Stimulated activated CD8-positive, alpha-beta memory T cell treated with anti-CD3 and anti-CD28 coated beads, Interleukin-7, amount 100 ng/mL, for 1 hour (primary cell): ENCODE measurements at places on chromosomes 7 and 10.
A peak's percentile ranks its signal among the peaks of the same experiment; 100 is the strongest.

DNA sequence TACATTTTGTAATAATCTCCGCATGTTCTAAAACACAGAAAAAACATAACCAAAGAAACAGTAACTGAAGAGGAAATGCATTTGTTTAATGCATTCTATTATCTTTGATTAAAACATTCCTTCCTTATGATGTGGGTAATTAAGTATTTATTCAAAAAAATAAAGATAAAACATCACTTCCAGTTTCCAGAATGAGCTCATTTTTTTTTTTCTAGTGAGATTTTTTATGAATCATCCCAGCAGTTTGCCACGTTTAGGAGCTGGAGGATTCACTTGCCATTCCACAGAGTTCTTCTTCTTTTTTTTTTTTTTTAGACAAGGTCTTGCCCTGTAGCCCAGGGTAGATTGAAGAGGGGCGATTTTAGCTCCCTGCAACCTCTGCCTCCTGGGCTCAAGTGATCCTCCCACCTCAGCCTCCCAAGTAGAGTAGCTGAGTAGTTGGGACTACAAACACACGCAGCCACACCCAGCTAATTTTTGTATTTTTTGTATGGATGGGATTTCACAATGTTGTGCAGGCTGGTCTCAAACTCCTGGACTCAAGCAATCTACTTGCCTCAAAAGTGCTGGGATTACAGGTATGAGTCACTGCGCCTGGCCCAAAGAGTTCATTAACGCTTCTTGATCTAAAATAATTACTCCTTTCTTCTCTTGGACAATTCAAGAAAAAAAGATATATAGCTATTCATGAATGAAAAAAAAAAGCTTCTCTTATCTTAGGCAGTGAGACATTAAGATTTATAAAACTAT, 177.3 kb downstream of the DKK1 start:
- no peak for DNase-seq

DNA sequence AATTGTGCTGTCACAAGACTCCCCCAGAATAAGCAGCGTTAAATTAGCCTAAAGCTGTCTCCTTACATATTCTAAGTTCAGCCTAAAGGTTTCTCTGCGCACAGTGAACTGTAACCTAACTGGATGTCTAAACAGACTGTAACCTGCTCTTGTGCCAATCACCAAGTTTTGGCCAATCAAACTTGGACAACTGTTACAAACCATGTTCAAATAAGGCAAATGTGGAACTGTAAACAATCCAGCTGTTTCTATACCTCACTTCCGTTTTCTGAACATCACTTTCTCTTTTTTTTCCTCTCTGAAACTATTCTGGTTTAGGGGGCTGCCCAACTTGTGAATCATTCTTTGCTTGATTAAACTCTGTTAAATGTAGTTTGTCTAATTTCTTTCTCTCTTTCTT, 252.2 kb upstream of the HABP2 start:
- no peak for DNase-seq

DNA sequence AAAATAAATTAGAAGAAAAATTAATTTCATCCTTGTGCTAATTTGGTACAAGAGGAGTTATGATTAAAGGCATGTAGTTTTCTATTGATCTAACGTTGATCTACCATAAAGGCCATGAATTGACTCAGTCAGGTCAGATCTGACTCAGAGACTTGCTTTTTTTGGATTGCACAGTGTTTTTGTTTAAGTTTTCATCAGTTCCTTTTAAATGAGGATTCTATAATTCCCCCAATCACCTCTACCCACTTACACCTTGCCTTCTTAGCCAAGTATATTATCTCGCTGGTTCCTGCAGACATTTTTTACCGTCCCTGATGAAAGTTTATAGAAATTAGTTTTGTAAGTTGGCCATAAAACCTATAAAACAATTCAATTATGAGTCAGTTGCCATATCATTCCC, 132.4 kb upstream of the PALS2 start:
- DNase-seq, result no peak

DNA sequence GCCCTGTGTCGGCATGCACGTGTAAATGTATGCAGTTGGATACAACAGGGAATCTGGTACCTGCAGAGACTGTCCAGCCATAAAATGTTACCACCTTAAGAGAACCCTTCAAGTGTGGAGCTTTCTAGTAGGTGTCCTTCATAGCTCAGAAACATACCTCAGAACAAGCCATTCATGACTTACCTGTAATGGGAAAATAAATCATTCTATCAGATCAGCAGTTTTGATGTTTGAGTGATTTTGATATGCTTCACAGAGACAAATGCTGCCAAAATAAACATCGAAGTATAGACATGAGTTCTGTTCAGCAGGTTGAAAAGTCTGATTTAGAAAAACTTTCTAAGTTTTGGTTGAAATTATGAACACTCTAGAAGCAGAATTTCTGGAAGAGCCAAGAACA, 33.5 kb upstream of the UMAD1 start:
- DNase-seq, result no peak

GRCh38 chr10:11302181-11302580, 284.5 kb downstream of the CELF2 start:
- no peak for DNase-seq

DNA sequence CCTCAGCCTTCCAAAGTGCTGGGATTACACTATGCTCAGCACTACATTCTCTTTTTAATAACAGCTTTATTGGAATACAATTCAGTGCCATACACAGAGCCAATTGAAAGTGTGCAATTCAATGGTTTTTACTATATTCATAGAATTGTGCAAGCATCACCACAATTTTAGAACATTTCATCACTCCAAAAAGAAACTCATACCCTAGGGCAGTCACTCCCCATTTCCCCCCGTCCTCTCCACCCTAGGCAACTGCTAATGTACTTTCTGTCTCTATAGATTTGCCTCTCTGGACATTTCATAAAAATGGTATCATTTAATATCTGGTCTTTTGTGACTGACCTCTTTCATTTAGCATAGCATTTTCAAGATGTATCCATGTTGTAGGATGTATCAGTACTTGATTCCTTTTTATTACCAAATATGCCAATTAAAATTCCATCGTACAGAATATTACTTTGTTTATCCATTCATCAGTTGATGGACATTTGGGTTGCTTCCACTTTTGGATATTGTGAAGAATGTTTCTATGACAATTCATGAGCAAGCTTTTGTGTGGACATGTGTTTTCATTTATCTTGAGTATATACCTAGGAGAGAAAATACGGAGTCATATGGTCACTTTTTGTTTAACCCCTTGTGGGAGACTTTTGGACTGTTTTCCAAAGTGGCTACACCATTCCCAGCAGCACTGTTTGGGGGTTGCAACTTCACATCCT, 6.3 kb upstream of the XPNPEP1 start:
- DNase-seq, result no peak

DNA sequence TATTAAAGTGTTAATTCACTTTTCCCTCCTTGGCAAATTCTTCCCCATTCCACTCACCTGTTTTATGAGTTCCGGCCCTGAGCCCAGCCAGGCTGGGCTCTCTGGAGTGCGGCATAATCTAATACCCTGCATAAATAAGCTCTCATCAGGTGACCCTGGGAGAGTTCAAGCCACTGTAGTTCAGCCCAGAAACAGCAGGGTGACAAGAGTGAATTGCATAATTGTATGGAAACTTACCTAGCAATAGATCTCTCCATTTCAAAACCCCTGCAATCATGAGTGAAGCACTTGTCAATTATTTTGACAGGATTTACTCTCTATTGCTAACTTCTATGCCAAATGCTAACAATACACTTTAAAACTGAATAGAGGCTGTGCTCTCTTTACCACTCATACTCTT, 94.7 kb downstream of the OSBPL3 start:
- DNase-seq, result no peak

GRCh38 chr10:56633876-56634452, 272.9 kb upstream of the ZWINT start:
- no peak for DNase-seq

DNA sequence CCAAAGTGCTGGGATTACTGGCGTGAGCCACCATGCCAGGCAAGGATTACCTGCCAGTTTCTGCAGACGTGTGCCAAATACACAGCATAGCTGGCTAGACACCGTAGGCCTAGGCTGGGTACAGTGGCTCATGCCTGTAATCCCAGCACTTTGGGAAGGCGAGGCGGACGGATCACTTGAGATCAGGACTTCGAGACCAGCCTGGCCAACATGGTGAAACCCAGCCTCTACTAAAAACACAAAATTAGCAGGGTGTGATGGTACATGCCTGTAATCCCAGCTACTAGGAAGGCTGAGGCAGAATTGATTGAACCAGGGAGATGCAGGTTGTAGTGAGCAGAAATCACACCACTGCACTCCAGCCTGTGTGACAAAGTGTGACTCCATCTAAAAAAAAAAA, 868 bp downstream of the RFC2 start:
- no peak for DNase-seq

DNA sequence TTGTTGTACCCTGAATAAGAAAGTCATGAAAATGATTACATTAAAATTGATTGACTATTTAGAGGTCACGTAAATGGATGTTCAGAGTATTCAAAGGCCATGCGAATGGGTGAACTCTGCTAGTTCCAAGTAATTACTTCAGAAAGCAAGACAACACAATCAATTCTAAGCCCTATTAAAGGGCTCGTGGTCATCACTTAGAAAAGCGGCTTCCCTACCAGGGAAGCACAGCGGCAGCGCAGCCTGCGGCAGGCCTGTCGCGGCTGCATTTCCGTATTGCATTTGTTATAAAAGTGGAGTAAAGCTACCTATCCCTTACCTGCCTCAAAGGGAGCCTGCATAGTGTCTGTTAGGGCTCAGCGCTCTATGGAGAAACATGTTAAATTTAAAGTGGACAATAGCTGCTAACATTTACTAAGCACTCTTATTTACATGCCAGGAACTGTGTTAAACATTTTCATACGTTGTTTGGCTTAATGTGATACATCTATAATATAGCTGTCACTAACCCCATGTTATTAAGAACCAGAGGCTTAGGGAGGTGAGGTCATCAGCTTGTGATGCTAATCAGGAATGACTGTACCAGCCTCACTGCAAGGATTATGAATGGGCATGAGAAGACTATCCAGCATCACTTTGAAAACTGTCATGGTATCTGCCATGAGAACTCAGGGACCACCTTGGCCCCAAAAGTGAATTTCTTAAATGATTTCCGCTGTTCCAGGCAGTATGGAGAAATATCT, 187.5 kb downstream of the CELF2 start:
- DNase-seq, result no peak

DNA sequence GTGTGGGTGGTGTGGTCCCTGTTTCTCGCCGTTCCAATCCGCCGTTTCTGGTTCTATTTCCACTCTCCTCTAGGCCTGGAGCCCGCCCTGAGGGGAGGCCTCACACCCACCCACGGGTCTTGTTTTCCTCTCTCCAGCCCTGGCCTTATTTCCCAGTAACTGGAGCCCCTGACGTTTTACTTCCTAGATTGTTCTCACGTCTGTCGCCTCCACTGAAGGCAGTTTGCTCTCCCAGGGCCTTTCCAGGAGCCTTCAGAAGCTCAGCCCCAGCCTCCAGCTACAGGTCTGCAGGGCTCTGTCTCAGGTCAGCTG, 30.6 kb downstream of the CFAP46 start:
- no peak for DNase-seq

- DNase-seq, result no peak
Observed at GRCh38 chr7:28547115-28547514, 134.8 kb downstream of the CREB5 start.

GRCh38 chr10:16436367-16436757, 448 bp upstream of the PTER start:
- DNase-seq, result peak; percentile 5

DNA sequence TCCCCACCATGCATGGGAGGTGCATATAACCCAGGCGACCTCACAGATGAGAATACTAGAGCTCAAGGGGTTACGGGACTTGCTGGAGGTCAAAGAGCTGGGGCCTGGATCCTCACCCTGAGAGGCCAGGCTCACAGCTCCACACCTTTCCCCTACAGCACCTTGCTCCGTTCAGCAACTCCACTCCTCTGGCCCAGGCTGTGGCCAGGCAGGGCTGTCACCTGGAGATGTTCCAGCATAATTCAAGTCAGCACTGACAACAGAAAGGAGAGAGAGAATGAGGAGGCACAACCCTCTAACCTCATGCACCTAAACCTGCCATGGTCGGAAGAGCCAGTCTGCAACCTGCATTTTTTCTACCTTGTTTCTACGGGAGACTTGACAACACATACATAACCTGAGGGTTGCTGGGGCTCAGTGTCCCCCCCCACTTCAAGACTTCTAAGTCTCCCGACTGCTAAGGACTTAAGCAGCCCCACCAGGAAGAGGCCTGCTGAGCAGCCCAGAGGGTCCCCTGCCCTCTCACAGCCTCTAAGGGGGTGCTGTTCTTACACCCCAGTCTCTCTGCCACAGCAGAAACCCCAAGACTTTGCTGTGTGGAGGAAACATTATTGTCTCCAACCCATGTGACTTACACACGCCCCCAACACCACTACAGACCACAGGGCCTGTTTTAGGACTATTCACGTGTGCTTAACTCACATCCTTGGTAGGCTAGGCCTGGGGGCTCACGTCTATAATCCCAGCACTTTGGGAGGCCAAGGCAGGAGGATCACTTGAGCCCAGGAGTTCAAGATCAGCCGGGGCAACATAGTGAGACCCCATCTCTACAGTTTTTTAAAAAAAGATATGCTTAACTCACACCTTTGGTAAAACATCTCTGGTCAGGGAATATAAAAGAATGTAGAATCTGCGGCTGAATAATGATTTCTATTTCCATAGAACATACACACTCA, 175.6 kb downstream of the FAM107B start:
- DNase-seq, result no peak

- DNase-seq, result no peak
Observed at GRCh38 chr7:101172005-101172853, 6.9 kb upstream of the VGF start.
